ENCODE measurements at places on chromosomes 13 and 19. TPM values are rescaled to one million over a fixed set of nuclear protein-coding genes. Genes with fewer than 3 reads are reported as not detected.

The GRIN3B gene
- 5.0 TPM for polyA plus RNA-seq

The PINLYP gene
- polyA plus RNA-seq = 3.2 TPM

The SNRPD2 gene
- polyA plus RNA-seq = 372 TPM

The TMEM255B gene
- polyA plus RNA-seq = 0.12 TPM

The MAP4K1 gene
- polyA plus RNA-seq = 1.0 TPM
